Activated T-helper 1 cell treated with anti-CD3 and anti-CD28 coated beads, Interleukin-2, amount 50 U/mL, for 16 hours (primary cell): ENCODE measurements at places on chromosomes 13 and 19.

DNA sequence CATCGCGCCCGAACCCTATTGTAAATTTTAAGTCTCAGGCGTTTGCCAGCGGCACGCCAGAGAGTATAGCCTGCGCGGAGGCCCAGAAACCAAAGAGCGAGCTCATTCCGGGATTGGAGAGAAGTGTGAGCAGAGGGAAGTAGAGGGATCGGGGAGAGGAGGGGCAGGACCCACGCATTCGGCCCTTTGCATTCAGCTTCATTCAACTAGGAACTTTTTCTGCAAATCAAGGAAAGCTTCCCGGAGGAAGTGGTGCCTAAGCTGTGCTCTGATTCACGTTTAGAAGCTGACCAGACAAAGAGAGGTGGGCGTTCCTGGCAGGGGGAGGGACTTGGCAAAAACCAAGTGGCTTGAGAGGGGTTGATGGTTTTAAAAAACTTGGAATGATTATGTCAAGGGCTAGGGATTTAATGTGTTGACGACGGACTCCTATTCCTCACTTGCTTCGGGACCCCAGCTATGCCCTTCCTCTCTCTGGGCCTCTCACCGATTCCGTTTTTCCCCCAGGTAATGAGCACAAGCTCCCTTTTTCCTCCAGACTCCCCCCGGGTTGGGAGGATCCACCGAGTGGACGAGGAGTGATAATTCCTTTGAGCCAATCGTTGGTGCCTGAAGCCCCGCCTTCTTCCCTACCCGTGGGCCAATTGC, 811 bp upstream of the PRMT1 start:
- DNase-seq = no peak

GRCh38 chr19:16957151-16957701, 68.4 kb downstream of the F2RL3 start:
- no peak for DNase-seq

- DNase-seq = no peak
These were observed 268.9 kb downstream of the IRS2 start for GRCh38 chr13:109517517-109517916.

- DNase-seq = no peak
These were observed 194.0 kb downstream of the NDFIP2 start for GRCh38 chr13:79674765-79675515.

GRCh38 chr13:110323172-110323891, 16.2 kb downstream of the COL4A2 start:
- no peak for DNase-seq

GRCh38 chr13:80551650-80552497, 210.9 kb upstream of the SPRY2 start:
- no peak for DNase-seq

DNA sequence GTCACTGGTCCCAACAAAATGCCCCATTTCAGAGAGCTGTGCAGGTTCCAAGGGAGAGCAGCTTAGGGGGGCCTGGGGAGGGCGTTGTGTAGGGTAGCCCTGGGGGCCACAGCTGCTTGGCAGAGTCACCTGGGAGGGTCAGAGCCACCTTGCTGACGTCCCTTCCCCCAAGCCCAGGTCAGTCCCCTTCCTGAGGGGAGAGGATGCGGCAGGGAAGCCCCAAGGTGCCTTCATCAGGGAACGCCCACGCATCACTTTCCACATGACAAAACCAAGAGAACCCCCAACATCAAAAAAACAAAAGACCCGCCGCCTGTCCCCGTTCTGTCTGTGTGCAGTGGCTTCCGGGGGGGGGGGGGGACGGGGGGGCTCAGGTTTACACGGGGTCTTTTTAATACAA, 5.3 kb upstream of the UQCR11 start:
- DNase-seq = no peak

DNA sequence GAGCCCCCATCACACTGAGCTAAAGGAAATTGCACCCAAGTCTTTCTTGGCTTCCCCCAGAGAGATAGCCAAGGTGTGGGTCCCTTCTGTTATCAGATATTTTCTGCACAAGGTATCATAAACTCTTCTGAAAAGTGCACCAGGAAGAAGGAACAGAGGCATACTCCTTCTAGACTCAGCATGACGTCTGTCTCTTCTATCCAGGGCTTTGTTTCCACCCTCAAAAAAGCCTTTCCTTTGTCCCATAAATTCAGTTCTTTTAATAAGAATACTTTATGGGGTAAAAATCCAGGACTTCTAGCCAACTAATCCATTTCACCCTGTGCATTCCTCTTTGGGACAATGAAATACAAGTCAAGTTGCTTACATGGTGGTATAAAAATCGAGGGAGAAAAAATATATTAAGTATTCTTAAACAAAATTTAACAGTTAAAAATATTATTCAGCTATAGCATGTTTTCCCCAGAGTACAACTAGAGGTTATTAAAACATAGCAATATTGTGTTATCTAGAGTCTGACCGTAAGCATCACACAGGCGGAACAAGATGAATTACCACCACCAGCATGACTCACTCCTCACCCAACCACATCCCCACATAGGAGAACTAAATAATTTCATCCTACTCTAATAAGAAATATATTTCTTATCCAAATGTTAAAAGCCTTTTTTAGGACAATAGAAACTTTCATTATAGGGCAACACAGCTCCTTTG, 79.9 kb upstream of the GPC6 start:
- no peak for DNase-seq

DNA sequence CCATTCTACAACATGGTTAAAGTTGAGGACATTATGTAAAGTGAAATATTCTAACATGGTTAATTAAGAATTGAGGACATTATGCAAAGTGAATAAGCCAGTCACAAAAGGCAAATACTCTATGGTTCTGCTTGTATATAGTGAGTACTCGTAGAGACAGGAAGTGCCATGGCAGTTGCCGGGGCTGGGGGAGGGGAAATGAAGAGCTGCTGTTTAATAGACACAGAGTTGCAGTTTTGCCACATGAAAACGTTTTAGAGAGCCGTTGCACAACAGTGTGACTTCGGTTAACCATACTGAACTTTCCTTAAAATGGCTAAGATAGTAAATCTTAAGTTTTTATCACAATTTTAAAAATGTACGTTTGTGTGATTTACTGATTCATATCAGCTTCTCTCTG, 176.9 kb downstream of the SHISA2 start:
- DNase-seq = peak; percentile 46

DNA sequence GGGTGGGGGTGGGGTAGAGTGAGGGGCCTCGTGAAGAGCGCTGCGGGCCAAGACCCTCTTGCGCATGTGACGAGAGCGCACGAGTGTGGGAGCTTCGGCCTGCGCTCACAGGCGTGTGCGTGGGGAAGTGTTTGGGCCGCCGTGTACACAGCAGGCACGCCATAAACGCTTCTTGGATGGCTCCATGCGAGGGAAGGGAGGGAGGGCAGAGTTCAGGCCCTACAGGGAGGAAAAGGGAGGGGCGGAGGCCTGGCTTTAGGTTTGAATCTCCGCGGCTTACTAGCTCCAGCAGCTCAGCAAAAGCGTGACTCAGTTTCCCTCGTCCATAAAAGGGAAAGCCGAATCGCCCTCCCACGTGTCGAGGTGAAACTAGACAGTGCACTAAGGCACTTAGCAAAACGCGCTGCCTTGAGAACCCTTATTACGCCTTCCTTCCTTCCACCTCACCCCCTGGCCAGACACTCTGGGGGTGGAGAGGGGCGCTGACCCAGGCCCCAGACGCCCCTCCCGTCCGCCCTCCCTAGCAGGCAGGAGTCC, 12.5 kb downstream of the GADD45B start:
- no peak for DNase-seq

- no peak for DNase-seq
These were observed 692.6 kb downstream of the PCDH17 start for GRCh38 chr13:58324161-58324560.

- DNase-seq = no peak
These were observed 196.1 kb upstream of the MAB21L1 start for GRCh38 chr13:35672611-35673010.

DNA sequence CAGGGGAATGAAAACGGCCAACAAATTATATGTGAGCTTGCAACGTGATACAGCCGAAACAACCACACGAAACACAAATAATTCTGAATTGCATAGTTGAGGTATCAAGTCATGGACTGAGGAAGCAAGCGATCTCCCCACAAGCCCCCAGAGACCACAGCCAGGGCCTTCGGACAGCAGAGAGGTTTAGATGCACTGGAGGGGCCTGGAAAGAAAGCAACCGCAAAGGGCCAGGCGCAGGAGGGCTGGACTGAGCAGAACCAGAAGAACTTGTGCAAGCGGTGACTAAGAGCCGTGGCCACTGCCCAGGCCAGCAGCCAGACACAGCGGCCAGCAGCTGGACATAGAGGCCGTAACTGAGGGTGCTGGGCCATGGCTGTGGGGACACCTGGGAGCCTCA, 131.4 kb downstream of the TNFRSF19 start:
- no peak for DNase-seq

DNA sequence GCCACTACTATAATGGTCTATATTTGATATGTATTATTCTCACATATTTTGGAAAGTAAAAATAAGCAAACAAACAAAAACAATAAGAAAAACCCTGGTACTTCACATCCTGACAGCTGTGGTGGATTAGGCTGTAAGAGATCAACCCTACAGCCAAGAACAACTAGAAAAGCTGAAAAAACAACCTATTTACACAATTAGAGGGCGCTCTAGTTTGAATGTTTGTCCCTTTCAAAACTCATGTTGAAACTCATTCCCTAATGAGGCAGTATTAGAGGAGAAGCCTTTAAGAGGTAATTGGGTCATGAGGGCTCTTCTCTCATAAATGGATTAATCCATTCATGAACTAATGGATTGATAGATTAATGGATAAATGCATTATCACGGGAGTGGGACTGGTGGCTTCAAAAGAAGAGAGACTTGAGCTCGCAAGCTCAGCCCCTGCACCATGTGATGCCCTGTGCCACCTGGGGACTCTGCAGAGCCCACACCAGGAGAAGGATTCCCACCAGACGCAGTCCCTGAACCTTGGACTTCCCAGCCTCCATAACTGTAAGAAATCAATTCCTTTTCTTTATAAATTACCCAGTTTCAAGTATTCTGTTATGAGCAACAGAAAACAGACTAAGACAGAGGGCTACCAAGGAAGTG, 733.9 kb upstream of the ARGLU1 start:
- DNase-seq = no peak

DNA sequence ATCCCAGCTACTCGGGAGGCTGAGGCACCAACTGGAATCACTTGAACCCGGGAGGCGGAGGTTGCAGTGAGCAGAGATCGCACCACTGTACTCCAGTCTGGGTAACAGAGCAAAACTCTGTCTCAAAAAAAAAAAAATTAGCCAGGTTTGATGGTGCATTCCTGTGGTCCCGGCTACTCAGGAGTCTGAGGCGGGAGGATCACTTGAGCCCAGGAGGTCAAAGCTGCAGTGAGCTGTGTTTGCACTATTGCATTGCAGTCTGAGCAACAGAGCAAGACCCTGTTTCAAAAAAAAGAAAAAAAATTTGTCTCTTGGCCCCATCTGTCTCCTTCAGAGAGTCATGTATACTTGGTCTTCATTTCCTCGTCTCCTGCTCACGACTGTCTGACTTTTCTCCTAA, 1.6 kb downstream of the CCDC97 start:
- no peak for DNase-seq
